ENCODE measurements at places on chromosomes 12 and 14.

DNA sequence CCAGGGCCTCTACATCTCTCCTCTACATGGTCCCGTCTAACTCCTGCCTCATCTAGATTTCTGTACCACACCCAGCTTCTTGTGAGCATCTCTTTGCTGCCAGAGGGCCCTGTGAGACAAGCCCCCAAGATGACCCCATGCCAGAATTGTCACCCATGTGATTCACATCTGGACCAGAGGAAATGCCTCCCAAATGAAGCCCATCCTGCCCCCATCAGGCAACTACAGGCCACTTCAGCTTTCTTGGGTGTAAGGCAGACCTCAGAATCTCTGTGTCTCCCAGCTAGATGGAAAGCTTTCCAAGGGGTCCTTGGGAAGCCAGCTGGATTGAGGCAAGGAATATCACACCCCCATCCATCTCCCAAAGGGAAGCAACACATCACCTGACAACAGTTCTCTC lies 9.3 kb upstream of the OAS3 start:
- DNase-seq: no peak

DNA sequence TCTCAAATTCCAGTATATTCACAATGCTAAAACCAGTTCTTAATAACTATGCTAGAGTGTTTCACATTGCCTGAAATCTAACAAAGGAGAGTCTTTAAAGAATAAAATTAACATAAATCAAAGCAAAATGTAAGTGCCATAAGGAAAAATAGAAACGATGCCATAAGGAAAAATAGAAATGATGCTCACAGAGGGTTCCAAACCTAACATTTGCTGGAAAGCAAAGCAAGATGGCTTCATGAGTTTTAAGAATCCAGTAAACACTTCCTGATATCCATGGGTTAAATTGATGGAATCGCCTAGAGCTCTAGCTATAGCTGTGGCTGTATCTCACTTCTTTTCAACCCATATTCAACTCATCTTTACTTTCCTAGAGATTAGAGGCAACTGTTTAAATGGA lies 63.9 kb downstream of the GPR68 start:
- DNase-seq: no peak

- DNase-seq: peak; percentile 2
Observed at GRCh38 chr12:34399631-34400410, 377.5 kb downstream of the ALG10 start.

GRCh38 chr14:47917344-47917954 lies 242.0 kb upstream of the MDGA2 start:
- no peak for DNase-seq

GRCh38 chr12:51921017-51921725 lies 13.9 kb downstream of the ACVRL1 start:
- DNase-seq: peak; percentile 38

GRCh38 chr12:77601069-77601468 lies 229.6 kb upstream of the NAV3 start:
- DNase-seq: no peak

DNA sequence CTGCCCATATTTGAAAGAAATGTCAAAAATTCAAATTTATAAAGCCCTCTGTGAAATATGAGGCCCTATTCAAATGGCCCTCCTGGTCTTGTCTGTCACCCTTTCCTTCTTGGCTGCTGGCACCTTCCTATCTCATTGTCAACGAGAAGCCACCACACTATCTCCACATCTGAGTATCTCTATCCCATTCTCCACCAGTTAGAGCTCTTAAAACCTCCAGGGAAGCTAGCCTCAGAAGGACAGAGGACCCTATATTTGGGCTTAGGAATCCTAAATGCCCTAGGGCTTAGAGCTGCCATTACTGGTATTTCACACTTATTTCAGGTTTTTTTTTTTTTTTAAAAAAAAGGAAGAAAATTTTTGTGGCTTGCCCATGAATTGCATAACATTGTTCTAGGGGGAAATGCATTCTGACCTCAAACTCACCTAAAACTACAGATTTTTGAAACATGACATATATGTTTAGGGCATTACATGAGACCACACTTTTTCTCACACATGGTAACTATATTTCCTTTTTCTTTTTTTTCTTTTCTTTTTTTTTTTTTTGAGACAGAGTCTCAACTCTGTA lies 25.0 kb downstream of the SLC25A21 start:
- DNase-seq: no peak

- no peak for DNase-seq
Observed at GRCh38 chr14:100725587-100726387, 905 bp upstream of the DLK1 start.

- peak; percentile 78 for DNase-seq
Observed at GRCh38 chr12:7130701-7131501, 730 bp downstream of the CLSTN3 start.

DNA sequence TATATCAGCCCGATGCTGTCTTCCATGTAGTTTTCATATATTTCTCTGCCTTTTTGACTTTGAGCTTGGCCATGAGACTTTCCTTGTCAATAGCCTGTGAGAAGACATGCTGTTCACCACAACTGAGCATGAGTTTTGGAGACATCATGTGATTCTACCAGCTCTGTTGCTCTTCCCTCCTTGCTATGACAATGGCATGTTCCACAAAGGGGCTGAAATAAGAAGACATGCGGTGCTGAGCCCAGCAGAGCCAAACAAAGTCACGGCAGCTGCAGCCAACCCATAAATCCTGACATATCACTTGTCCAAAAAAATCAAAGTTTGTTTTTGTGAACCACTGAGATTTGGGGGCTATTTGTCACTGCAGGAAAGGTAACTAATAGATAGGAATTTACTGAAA lies 343.4 kb upstream of the KITLG start:
- DNase-seq: no peak

GRCh38 chr14:31312934-31313333 lies 105.3 kb upstream of the HECTD1 start:
- DNase-seq: no peak

- no peak for DNase-seq
Observed at GRCh38 chr12:84822525-84822924, 90.1 kb downstream of the SLC6A15 start.

- DNase-seq: no peak
Observed at GRCh38 chr14:65976761-65977404, 509.3 kb upstream of the CCDC196 start.

- no peak for DNase-seq
Observed at GRCh38 chr12:79140711-79141110, 276.1 kb downstream of the SYT1 start.

GRCh38 chr12:92206011-92206410 lies 60.4 kb upstream of the BTG1 start:
- DNase-seq: no peak

DNA sequence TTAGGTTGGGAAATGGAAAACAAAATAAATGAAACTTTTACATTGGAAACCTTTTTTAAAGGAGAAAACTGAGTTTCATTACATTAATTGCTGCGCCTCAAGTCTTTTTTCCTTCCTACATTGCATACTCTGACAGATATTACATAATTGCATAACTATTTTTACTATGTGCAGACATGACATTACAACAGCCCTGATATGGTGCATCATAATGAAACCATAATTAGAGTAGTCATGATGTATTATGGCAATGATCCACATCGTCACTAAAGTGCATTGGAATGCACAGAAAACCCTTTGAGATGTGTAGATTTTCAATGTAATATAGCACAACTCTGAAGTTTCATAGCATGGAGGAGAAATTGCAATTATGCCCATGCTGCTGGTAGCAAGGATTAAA lies 217.8 kb upstream of the NPAS3 start:
- DNase-seq: no peak

DNA sequence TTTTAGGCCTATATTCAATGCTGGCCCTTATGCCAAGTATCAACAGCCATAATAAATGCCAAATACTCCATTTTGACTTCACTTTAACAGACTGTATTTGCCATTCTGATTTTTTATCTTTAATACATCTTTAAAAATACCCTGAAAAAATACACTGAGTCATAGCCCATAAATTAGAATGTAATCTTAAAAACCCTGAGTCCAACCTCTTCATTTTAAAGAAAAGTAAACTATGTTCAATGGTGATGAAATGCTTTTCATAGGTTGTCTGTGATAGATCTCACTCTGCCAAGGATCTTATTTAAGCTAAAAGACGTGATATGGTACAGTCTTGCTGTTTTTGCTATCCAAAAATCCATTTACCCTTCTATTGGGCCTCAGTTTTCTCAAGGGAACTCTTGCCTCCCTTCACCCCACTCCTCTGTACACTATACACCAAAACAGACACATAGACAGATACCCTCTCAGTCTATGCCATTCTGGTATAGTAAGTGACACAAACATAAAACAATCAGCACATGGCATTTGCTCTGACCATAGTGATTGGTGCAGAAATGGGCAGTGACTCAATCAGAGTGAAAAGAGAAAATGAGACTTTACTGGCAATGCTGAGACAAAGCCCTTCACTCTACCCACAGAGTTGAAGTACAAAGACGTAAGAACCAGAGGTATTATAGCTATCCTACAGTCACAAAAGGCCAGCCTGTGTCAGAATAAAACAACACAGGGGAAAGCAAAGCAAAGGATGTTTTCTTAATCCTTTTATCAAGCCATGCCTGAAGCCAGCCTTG lies 49.1 kb downstream of the BTG1 start:
- no peak for DNase-seq

DNA sequence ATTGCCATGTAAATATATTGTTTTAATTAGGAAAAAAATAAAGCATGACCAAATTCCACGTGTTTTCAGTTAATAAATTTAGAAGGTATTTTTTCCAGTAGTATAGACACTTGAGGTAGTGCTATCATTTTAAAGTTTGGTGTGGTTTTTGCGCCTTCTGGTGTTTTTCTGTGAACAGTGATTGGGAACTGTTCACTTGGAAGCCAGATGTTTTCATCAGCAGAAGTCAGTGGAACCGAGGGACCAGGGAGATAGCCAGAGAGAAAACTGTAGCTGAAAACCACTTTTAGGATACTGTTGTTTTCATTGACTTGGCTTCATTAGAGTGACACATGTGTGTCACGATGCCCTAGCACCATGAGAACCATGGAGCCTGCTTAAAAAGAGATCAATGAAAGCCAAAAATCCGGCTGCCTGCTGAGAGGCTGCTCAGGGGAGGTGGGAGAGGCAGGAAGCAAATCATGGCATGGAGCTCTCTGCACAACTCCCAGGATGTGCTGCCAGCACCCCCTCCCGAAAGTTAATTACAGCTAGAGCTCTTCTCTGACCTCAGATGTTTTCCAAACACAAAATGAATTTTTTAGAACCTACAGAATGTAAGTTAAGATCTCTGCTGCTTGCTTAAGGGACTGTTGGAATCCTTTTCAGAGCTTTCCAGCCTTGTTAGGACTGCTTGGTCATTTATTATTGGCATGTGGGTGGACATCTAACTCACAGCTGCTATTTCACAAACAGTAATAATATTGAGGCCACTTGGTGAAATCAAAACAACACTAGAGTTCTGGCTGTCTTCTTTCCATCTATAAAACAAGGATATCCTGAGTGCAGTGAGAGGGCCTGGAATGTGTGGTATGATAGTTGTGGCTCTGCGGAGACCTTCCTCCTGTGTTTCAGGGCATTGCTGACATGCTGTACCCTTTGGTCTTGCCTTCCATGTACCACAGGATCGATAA lies 192.3 kb downstream of the ANO4 start:
- no peak for DNase-seq

- peak; percentile 42 for DNase-seq
Observed at GRCh38 chr14:71539650-71540285, 392.5 kb upstream of the RGS6 start.

GRCh38 chr12:52790427-52791270 lies 5.3 kb downstream of the KRT3 start:
- DNase-seq: no peak

DNA sequence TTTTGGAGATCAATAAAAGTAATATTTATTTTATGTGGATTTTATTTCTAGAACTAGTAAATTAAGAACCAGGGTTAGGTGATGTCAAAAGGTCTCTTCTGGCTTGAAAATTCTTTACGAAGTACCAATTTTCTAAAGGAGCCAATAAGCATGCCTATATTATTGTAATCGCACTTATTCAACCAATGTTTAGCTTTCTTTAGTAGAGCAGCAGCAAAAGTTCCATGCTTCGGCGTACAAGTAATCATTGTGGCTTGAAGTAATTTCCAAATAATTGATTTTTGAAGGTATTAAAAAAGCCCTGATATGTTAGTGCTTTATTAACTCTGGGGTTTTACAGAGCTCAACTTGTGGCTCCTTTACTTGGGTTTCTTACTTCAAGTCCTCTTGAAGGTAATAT lies 3.4 kb downstream of the RMST start:
- no peak for DNase-seq

- no peak for DNase-seq
Observed at GRCh38 chr14:93924592-93925355, 2.4 kb upstream of the FAM181A start.

DNA sequence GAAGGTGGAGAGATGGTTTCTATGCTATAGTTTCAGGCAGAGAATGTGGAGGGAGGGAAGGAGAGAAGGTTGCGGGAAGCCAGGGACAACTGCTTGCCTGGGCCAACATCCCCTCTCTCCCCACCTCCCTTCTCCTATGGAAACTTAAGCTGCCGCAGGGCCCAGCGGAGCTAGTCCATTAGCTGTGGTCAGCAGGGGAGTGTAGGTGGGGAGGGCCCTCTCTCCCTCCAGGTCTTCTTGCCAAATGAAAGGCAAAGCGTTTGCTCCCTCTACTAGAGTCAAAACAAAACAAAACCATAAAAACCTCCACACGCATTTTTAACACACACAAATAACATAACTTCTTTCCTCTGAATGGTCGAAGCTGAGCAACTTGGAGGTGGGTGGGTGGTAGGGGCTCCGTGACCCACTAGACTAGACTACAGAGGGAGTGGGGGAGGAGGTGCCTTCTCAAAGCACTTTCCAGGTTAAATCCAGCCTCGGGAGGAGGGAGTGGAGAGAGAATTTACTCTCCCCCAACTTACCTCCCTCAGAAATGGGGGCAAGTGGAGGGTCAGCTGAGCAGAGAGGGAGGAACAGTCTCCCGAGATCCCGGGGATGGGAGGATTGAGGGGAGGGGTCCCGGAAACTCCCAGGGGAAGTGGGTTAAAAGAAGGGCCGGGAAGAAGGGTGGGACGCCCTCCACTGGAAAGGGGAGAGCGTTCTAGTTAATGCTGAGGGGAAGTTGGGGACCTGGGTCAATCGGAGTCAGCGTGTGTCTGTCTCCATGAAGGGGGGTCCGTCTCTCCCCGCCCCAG lies 4.6 kb upstream of the CACNB3 start:
- DNase-seq: no peak

- DNase-seq: no peak
Observed at GRCh38 chr12:119864591-119864990, 12.5 kb downstream of the CIT start.

DNA sequence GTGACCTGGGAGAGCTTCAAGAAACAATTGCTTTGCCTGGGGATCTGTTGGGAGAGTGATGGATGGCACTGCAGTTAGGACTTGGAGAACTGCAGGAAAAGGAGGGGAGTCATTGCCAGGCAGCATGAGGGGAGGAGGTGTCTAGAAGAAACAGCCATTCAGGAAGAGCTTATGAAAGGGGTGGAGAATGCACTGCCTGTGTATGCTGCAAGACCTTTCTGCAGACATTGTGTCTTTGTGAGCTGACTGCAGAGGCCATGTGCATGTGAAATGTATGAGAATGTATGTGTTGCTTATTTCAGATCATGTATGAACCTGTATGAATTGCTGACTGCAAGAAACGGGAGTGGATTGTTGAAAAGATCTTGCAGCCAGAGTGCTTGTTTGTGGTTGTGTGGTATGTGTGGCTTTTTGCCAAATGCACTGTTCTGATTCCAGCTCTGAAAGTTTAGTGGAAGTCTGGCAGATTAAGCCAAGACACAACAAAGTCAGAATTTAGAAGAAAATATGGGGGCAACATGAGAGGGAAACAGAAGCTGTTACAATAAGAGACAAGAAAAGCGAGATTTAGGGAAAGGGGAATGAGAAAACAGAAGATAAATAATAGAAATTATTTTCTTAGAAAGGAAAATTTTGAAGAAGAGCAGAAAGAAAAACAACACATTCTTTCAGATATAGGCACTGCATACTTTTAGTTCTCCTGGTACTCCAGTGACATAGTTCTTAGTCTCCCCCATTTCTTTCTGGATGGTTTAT lies 9.8 kb upstream of the RIMKLB start:
- peak; percentile 77 for DNase-seq

All from SK-N-SH (cell line).